ENCODE measurements at places on chromosomes 7 and 10.

DNA sequence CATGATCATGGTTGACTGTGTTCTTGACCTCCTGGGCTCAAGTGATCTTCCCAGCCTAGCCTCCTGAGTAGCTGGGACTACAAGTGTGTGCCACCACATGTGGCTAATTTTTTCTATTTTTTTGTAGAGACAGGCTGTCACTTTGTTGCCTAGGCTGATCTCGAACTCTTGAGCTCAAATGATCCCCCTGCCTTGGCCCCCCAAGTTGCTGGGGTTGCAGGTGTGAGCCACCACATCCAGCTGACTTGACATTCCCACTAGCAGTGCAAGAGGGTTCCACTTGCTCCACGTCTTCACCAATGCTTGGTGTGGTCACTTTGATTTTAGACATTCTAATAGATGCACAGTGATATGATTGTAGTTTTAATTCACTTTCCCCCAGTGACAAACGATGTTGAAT lies 25.1 kb downstream of the CYP26A1 start:
- no peak for DNase-seq

DNA sequence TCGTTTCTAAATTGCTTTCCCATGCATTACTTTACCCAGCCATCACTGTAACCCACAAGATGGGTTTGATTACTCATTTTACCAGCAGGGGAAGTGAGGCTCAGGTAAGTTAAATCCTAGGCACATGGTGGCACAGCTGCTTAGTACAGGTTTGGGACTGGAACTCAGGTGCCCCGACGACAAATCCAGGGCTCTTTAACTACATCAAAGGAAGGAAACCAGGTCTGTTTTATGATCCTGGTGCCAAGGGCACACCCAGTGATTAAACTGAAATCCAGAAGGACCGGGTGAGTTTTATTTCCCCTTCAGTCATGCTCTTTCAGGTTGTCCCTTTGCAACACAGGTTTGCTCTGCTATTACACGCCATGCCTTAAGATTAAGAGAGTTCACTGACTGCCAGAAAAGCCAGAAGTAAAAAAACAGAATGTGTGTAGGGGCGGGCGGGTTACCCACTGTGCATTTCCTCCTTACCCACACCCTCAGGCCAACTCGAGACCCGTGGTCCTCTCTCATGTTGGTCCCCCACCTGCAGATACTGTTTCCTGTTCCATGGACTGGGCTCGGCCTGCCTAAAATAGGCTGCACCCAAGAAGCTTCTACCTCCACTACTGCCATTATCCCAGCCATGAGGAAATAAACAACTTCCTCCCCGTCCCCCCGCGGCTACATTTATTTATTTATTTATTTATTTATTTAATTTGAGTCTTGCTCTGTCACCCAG lies 55.1 kb upstream of the KDM7A start:
- no peak for DNase-seq

DNA sequence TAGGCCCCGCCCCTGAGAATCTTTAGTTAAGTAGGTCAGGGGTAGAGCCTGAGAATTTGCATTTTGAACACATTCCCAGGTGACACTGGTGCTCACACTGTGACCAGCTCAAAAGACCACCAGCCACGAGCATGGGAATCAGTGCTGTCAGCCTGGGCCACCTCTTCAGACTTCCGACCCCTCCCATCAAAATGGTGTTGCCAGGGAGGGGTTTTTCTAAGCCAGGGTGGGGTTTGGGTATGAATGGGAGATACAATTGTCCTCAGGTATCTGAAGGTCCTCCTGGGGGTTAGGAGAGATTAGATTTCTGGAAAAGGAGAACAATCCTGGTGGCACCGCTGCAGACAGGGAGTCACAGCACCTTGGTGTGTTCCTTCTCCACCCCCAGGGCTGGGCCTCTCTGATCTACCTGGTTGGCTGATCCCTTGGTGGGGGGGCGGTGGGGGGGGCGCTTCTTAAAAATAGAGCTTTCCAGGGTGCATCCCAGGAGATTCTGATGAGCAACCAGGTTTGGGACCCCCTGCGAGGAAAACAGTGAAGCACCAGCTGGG lies 111.5 kb upstream of the ANLN start:
- DNase-seq = no peak

DNA sequence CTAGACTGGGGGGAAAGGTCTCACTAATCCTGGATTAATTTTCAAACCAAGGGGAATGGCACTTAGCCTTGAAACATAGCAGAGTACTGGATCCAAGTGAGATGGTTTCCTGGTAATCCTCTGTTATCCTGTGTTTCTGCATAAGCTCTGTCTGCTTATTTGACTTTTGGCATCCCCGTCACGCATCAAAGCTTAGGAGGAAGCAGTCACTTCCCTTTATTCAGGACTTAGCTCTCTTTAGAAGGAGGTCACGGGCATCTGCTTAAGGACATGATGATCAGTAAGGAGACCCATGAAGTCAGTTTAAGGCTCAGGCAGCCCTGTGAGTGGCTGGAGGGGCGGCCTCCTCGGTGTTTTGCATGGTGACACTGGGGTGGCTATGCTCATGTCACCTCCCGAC lies 30.0 kb downstream of the TSPAN15 start:
- peak; percentile 41 for DNase-seq

DNA sequence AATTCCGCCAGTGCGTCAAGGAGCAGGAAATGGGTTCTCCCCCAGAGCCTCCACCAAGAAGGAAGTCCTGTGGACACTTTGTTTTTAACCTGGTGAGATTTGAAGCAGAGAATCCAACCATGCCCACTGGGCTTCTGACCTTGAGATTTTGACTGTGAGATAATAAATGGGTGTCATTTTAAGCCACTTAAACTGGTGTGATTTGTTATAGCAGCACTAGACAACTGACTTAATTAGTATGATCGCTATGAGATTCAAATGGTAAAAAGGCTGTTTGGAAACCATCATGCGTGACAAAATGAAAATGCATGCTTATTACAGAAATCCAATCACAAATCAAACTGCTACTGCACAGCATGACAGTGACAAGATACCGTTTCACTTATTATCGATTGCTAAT lies 98.0 kb downstream of the ADAM12 start:
- no peak for DNase-seq

DNA sequence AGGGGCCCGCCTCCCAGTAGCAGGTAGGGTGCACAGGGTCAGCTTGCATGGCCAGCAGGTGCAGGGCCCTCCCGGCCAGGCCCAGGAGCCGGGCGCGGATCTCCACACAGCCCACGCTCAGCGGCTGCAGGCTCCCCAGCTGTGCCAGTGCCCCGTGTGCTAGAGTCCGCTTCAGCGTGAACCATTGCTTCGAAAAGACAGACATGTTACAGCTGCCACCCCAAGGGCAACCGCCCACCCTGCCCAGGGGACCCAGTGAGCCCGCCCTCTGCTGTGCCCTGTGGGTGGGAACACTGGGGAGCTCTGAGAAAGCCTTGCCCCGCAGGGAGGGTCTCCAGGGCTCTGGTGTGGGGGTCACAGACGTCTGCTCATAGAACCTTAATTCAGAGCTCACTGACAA lies 64.3 kb upstream of the NKX6-2 start:
- DNase-seq = peak; percentile 69

- no peak for DNase-seq
Measured at GRCh38 chr7:36198854-36199266, 45.8 kb downstream of the EEPD1 start.

DNA sequence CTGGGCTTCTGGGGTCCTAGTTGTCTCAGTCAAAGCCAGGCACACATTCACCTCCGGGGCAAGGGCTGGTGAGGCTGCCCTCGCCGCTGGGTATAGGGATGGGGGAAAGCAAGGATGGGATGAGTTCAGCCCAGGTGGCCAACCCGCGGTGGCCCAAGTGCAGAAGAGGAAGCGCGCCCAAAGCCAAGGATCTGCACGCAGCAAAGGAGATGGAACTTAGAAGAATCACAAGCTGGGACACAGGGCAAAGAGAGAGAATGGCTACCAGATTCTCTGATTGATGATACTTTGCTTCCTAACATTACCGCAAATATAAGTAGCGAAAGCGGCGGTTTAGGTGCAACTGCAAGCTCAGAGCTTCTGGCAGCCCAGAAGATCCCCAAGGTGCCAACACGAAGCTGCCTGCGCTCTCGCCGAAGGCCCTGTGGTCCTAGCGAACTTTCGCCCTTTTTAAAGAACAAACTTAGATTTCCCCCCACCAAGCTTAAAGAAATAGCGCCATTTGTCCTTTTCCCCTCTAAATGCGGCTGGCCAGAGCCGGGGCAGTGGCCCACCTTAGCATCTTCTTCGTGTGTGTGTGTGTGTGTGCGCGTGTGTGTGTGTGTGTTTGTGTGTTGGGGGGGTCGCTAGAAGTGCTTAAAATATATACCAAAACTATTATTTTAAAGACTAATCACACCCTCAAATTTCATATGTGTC lies 927 bp upstream of the MKX start:
- DNase-seq = peak; percentile 65

- peak; percentile 52 for DNase-seq
Measured at GRCh38 chr7:36440880-36441279, 51.2 kb downstream of the ANLN start.

DNA sequence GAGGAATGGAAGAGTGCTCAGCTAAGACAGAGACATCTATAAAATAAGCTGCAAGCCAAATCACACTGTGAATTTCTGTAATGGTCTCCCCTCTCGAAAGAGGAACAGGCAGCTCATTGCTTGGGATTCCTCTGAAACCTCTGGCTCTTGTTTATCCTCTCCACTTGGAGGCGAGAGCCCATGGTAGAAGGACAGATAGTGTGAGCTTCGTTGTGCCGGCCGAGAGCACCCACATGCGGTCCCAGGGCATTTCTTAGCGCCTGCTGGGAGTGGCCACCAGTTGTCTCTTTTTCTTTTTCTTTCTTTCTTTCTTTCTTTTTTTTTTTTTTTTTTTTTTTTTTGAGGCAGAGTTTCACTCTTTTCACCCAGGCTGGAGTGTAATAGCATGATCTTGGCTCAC lies 26.2 kb downstream of the CNPY1 start:
- no peak for DNase-seq

GRCh38 chr10:21196822-21197395 lies 299.8 kb upstream of the NEBL start:
- DNase-seq = no peak

DNA sequence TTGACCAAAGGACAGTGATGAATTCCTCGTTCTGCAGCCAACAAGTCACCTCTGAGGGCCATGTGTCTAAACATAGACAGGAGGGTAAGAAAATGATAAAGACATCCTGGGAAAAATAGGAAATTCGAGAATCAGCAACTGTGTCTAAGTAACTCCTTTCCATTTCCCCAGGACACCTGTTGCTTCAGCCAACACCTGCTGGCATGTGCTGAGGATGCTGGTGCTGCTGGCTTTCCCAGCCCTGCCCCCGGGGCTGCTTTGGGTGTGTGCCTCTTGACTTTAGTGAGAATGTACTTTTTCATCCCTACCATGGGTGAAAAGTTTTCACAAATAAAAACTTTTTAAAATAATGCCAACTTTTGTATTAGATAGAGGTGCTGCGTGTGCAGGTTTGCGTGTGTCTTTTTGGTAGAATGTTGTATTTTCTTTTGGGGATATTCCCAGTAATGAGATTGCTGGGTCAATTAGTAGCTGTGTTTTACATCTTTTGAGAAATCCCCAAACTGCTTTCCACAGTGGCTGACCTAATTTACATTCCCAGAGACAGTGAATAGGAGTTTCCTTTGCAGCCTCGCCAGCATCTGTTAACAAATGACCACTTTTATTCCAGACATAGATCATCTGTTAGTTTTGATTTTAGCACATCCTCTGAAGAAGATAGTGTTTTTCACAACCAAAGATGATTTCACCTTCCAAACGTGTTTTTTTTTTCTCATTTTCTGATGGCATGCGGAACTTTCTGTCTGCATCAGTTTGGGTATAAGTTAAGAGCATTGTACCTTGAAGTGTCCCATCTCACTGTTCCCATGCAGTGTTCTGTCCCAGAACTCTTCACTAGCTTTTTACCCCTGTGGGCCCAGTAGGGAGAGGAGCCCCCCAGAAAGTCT lies 104.2 kb upstream of the ACBD5 start:
- DNase-seq = no peak

GRCh38 chr10:8214587-8214986 lies 160.1 kb downstream of the GATA3 start:
- no peak for DNase-seq

DNA sequence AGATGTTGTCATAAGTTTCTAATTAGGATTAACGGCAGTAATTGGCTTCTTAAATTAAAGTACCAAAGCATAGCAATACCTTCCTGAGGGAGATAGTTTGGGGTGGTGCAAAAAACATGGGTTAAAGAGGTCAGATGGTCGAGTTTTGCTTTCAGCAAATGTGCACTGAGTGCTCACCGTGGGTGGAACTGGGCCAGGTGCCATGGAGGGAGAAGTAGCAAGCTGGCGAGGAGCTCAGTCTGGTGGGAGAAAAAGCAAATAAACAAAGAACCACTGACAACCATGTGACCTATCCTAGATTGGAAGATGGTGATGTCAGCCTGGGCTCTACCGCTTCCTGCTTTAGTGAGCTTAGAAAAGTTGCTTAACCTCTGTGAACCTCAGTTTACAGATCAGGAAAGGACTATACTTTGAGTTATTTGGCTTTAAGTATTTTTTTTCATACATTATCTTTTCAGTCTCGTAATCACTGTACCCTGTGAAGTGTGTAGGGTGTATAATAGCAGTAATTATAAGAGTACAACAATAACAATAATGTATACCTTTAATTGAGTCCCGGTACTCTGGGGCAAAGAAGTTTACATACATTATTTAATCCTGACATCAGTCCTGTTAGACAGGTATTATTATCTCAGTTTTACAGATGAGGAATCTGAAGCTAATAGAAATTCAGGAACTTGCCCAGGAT lies 69.0 kb upstream of the PDCD4 start:
- no peak for DNase-seq

- no peak for DNase-seq
Measured at GRCh38 chr10:5751601-5752253, 61.5 kb downstream of the GDI2 start.

- peak; percentile 92 for DNase-seq
Measured at GRCh38 chr7:55475855-55476803, 96.2 kb downstream of the VOPP1 start.

GRCh38 chr7:130047831-130048230 lies 3.3 kb downstream of the ZC3HC1 start:
- DNase-seq = no peak

DNA sequence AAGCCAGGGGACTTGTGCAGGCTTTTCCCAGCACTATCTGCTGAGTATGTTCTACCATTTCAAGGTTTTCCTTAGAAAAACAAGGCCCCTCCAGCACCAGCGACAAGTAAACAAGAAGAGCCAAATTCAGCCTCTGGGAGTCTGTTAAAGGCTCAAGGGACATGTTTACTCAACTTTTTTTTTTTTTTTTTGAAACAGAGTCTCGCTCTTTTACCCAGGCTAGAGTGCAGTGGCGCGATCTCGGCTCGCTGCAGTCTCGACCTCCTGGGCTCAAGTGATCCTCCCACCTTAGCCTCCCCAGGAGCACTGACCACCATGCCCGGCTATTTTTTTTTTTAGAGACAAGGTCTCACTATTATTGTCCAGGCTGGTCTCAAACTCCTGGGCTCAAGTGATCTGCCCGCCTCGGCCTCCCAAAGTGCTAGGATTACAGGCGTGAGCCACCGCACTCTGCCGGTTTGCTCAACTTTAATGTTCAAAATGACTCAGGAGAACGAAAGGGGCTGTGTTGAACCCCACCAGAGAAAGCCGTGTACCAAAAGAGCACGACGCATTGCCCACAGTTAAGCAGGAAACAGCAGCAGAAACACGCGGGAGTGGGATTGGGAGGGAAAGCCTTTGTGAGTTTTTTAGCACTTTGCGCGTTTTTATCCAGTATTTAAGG lies 772 bp downstream of the PRDX3 start:
- DNase-seq = no peak

- DNase-seq = no peak
Measured at GRCh38 chr7:55438757-55439525, 73.8 kb downstream of the LANCL2 start.

Measured in osteoblast (primary cell).